ENCODE measurements at places on chromosomes 5 and 9.

DNA sequence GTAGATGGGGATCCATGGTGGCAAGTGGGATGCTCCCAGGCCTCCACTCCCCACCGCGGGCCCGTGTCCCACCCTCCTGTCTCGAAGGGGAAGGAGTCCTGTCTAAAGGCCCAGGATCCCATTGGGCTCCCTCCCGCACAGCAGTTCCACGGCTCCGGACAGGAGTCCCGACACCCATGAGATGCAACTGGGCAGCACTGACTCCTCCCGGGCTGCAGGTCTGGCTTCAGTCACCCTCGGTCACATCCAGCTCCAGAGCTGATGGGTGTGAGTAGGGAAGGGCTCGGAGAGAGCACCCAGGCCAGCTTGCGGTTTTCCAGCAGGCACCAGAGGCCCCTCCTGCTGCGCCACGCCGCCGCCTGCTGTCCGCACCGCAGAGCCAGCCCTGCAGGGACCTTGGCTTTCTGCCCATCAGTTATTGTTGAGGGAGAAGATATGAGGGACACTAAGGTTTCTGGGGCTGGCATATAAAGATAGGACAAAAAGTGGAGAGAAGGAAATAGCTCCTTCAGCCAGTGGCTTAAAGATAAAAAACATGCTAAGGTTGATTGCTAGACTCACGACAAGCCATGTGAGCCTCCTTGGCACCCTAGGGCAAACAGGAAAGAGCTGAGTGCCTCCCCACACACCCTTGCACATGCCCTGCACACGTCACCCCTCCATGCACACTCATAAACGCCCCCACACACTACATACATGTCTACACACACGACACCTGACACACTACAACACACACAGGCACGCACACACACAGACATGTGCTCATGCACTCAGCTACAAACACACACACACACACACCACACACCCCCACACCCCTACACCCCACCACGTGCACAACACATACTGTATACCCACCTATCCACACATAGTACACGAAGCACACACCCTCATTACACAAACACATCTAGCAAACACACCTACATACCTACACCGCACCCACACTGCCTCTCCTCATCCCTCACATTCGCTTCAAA lies 79.0 kb downstream of the AK8 start:
- no peak for DNase-seq

DNA sequence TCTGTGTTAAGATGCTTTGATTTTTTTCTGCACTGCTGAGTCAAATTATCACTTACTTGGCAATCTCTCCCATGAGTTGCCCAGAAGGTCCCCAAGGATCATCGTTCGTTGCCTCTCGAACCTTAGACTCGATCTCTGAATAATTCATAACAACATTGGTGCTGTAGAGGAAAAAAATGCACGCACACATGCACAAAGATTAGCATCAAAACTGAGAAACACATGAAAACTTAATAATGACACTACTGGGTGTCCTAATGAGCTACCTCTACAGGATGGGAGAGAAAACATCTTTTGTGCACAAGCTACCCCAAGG lies 41.6 kb downstream of the CLINT1 start:
- DNase-seq = no peak

- no peak for DNase-seq
These were observed 18.4 kb upstream of the CNTLN start for GRCh38 chr9:17116400-17116837.

DNA sequence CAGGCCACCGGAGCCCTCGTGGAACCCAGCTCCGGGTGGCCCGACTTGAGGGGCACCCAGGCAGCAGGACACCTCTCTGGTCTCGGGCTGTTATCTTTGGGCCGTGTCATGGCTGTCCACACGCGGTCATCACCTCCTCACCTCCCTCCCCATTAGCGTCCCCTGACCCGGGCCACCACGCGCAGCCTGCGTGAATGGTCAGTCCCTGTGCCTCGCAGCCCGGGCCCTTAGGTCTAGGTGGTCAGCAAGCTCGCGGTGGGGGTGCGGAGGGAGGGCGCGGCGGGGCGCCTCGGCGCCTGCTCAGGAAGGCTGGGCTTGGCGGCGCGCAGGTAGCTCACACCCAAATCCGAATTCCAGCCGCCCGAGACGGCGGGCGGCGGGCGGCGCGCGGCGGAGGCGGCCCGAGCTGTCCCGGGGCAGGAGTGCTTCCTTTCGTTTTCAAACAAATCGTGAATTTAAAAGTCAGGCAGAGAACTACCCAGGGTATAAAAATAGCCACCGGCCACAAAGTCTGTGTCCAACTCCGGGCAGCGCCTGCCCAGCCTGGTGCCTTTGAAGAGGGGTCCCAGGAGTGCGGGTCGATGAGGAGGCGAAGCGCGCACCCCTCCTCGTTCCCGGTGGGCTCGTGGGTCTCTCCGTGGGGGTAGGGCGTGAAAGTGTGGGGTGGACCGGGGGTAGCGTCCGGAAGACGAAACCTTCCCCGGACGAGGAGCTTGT lies 1.0 kb upstream of the RXRA start:
- peak; percentile 29 for DNase-seq

GRCh38 chr5:142375944-142376411 lies 51.2 kb upstream of the SPRY4 start:
- no peak for DNase-seq

DNA sequence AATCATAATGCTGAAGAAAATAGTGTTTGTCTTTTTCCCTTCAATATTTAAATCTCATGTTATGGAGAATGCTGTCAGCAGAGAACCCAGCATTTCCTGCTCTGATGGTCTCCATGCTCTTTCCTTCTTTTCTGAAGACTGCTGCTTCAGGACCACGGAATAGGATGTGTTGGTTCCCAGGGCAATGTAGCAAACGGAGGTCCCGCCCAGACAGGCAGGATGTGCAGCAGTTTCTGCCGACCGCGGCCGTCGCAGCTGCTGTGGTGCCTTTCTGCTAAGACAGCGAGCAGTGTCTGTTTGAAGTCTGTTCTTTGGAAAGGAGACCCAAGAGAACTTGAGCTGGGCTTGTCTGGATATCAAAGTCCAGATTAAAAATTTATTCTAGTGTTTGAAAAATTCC lies 654.3 kb downstream of the CCDC171 start:
- DNase-seq = peak; percentile 6

- no peak for DNase-seq
These were observed 580.2 kb upstream of the FAM174A start for GRCh38 chr5:99955006-99955405.

- DNase-seq = no peak
These were observed 28.2 kb downstream of the NR6A1 start for GRCh38 chr9:124742940-124743339.

- DNase-seq = no peak
These were observed 145.1 kb upstream of the IRX2 start for GRCh38 chr5:2896371-2897275.

GRCh38 chr9:135606885-135607259 lies 32.5 kb downstream of the GLT6D1 start:
- no peak for DNase-seq

- DNase-seq = no peak
These were observed 196.3 kb downstream of the ZNF462 start for GRCh38 chr9:107059220-107059619.

- no peak for DNase-seq
These were observed 13.9 kb downstream of the TTC39B start for GRCh38 chr9:15293084-15293483.

GRCh38 chr5:133460172-133460758 lies 152.1 kb downstream of the FSTL4 start:
- DNase-seq = peak; percentile 48

GRCh38 chr5:180387798-180388197 lies 34.7 kb upstream of the GFPT2 start:
- no peak for DNase-seq

- no peak for DNase-seq
These were observed 577 bp downstream of the AP3S1 start for GRCh38 chr5:115842089-115842935.

- DNase-seq = no peak
These were observed 13.3 kb upstream of the COL5A1 start for GRCh38 chr9:134628354-134628736.

GRCh38 chr5:126780165-126780827 lies 3.4 kb downstream of the LMNB1 start:
- no peak for DNase-seq

- DNase-seq = no peak
These were observed 389.4 kb downstream of the TRIM36 start for GRCh38 chr5:114780290-114780689.

DNA sequence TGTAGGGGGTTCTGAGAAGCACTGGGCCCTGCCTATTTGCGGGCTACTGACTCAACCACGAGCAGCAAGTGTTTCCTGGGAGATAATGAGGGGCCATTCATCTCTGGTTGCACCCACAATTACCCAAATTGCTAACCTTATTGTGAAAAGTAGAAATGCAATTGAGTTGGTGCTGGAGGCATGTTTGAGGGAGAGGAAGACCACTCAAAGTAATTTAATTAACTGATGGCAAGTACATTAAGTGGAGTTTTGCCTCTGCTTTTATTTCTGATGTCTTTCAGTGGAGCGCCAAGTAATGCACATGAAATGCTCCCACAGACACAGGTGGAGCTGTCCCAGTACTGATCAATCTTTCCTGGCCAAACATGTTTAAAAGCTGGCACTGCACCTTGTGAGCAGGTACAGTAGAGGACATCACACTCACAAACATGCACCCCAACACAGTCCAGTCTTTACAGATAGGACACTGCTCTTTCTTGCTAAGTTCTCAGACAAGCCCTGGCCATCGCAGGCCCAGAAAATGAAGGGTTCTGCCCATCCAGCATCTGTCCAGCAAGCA lies 195.4 kb downstream of the HSPA4 start:
- no peak for DNase-seq

- DNase-seq = peak; percentile 47
These were observed 123.6 kb downstream of the PALM2AKAP2 start for GRCh38 chr9:109903515-109904138.

GRCh38 chr9:7894231-7894630 lies 94.7 kb upstream of the DMAC1 start:
- no peak for DNase-seq

DNA sequence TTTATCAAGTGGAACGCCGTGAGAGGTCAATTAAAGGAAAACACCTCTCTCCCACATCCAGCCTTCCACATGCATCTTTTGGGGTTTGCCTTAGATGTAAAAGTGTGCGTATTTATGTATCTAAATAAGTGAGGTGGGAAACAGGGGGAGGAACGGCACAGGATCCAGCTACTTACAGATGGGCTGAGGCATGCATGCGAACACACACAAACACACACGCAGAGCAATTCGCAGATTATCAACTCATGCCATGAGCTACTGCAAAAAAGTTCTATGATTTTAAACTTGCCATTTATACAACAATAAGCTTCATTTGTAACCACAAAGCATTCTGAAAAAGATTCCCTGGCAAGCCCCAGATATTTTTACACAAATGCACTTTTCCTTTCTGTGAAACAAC lies 242.1 kb downstream of the BNC2 start:
- DNase-seq = no peak

DNA sequence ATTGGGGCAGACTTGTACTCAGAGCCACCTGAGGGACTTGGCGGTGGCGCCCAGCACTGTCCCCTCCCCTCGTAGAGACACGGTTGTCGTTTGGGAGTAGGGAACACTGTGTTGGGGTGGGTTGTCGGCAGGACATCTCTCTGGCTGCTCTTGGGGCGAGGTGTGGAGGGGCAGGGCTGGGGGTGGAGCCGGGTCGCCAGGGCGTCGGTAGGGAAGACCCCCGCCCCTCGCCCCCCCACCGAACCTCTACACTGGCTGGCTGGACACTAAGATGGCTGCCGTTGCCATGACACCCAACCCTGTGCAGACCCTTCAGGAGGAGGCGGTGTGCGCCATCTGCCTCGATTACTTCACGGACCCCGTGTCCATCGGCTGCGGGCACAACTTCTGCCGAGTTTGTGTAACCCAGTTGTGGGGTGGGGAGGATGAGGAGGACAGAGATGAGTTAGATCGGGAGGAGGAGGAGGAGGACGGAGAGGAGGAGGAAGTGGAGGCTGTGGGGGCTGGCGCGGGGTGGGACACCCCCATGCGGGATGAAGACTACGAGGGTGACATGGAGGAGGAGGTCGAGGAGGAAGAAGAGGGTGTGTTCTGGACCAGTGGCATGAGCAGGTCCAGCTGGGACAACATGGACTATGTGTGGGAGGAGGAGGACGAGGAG lies 778 bp downstream of the TRIM41 start:
- no peak for DNase-seq

GRCh38 chr5:53985796-53986195 lies 324.6 kb downstream of the ARL15 start:
- no peak for DNase-seq

- DNase-seq = no peak
These were observed 84.0 kb downstream of the WNK2 start for GRCh38 chr9:93267681-93268505.

DNA sequence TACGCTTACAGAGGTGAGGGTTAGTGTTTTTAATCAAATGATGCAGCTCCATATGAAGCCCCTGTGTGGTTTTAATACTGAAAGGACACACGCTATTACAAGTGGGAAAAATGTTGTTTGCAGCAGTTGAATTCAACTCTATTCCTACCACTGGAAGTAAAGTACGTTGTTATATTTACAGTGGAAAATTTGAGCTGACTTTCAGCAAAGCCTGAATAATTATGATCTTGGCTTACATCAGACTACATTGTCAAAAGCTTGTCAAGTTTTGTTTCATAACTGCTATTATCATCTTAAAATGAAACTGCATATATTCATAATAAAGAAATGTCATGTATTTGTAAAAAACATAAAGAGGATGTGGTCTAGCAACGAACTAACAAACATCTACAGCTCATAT lies 818.5 kb downstream of the SEMA5A start:
- no peak for DNase-seq

GRCh38 chr9:93859431-93860215 lies 95.5 kb downstream of the BARX1 start:
- no peak for DNase-seq

DNA sequence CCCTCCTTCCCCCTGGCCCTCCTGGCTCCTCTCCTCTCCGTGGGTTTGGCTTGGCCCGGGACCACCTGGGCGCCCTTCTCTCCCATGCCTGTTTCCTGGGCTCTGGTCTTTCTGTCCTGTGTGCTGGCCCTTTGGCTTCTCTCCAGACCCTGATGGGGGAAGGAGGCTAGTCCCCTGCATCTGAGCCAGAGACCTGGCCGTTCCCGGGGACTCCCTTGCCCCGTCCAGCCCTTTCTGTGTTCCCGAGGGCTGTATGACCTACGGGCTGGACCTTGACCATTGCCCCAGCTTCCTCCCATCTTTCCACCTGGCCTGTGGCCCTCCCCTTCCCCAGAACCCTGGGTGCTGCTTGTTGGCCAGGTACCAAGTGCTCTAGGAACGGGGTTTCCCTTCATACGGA lies 8.4 kb downstream of the NELFB start:
- DNase-seq = no peak

DNA sequence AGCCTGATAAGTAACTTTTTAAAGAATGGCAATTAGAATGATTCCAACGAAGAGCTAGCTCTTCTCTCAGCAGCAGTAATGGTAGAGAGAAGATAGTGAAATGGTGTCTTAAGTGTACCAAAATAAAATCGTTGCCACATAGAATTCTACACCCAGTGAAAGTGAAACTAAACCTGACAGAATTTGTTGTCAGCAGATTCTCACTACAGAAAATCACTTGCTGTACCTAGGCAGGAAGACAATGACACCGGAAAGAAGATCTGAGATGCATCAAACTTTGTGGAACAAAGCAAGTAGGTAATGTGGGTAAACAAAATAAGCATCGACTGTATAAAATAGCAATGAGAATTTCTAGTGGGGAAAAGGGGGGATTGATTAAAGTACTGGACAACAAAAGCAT lies 20.7 kb upstream of the EBF1 start:
- DNase-seq = no peak
